ENCODE measurements at places on chromosomes 7 and 10.
A peak's percentile ranks its signal among the peaks of the same experiment; 100 is the strongest.

DNA sequence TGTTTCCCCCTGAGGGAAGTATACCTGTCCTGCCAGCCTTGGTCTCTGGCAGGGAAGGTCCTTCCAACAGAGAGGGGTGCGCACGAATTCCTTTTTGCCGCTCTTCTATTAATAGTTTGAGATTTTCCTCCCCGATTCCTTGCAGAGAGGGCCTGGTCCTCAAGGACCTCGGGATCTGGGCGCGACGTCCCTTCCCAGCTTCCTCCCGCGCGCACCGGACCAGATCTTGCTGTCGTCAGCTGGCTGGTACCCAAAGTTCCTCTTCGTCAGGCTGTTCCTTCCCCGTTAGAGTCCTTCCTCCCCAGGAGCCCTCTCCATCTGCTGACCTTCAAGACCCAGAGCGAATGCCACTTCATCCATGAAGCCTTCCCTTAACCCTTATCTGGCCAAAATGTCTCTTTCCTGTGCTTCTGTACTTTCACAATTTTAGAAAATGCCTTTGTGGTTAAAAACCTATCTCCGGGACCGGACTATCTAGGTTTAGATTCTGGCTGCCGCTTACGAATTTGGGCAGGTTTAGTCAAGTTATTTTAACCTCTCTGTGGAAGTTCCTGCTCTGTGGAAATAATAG lies 851 bp upstream of the GOT1 start:
- peak; percentile 30 for DNase-seq

DNA sequence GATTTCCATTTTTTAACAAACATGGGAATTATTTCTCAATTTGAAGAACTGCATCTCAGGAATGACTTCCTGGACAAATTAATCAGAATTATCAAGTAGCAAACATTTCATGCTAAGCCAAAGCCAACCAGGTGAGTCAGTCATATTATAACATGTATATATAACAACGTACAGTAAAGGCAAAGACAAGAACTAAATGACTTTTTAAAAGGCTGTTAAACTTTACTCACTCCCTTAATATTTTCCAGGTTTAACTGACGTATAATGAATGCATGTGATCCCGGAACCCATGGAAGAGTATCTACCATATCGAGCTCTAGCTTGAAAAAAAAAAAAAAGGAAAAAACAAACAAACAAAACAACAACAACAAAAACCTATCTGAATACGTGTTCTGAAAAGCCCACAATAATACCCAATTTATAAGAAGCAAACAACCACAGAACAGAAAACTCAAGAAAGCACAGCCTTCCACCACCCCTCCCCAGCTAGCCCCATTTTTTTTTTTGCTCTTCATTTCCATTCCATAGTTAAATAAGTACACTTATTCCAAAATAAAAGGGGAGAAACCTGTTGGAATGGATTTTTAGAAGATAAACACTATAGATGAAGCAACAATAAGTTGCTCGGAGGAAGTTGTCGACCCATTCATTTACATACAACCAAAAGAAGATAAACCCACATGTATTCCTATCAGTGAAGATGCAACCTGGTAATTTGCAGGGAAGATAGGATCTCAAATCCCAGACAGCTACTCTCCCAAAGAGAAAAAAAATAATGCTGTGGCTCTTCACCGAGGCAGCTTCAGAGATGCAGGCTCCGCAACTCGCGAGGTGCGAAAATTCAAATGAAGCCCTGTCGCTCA lies 537 bp downstream of the NAPEPLD start:
- no peak for DNase-seq

DNA sequence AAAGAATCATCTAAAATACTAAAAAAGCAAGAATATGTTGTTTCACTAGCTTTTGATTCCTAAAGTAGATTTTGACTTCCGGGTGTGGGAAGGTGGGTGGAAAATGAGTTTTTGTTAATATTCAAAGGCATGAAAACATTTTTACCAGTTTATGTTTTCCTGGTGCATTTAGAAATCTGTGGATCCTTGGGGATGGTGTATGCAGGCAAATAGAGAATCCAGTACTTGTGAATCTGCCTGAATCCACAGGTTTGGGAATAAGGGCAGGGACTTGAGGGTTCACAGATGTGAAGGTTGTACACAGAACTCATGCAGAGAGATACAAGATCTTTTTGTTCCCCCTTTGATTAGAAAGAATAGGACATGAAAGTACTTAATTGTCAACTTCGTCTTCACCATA lies 22.4 kb downstream of the AUTS2 start:
- no peak for DNase-seq

DNA sequence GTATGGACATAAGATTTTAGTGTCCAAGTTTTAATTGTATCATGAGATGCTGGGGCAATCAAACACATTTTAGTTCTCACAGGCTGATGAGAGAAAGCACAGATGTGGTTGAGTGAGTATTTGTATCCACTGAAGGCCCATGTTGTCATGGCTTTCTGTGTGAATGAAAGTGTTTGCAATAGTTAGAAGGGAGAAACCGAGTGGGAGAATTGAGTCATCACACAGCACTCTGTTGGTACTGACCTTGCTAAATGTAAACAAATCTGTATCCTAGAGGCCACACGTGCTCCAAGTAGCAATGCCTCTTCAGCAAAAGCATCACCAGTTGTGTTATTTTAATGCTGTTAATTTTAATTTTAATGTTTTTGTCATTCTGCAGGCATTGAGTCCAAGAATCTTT lies 121.2 kb downstream of the EMX2 start:
- DNase-seq, result peak; percentile 66

GRCh38 chr10:63114031-63114814 lies 18.9 kb upstream of the NRBF2 start:
- peak; percentile 58 for DNase-seq

- DNase-seq, result no peak
Measured at GRCh38 chr7:15648461-15648961, 38.0 kb downstream of the MEOX2 start.

GRCh38 chr7:732094-732541 lies 5.0 kb upstream of the PRKAR1B start:
- peak; percentile 47 for DNase-seq

DNA sequence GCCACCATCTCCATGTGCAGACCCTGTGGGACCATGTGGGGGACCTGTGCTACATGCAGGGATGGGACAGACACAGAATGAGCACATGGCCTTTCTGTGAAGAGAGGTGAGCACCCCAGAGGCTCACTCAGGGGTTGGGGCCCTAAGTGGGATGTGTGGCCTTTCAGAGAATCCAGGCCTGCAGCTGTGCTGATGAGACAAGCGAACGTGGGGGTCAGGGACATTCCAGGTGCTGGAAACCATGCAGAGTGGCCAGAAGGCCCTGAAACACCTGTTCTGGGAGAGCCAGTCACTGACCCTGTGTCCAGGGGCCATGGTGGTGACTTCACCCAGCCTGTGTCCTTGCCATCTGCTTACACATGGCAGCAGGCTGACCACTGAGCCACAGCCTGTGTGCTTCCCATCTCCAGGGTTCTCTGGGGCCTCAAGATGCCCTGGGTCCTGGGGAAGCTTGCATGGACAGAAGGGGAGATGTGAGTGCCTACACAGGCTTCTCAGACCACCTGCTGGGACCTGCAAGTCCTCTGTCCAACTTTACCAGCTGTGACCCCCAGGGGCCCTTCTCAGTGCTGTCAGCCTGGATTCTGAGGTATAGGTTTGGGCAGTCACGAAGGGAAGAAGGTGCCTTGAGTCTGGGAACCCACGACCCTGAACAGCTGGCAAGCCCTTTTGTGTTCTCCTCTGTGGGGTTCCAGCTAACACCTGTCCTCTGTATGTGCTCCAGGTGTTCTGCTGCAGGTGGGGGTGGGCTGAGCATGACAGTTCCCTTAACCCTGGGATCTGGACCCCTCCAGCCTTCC lies 17.6 kb downstream of the RAMP3 start:
- no peak for DNase-seq

- DNase-seq, result peak; percentile 40
Measured at GRCh38 chr10:29386342-29386999, 97.6 kb downstream of the LYZL1 start.

- DNase-seq, result no peak
Measured at GRCh38 chr7:2622869-2623697, 8.7 kb upstream of the TTYH3 start.

DNA sequence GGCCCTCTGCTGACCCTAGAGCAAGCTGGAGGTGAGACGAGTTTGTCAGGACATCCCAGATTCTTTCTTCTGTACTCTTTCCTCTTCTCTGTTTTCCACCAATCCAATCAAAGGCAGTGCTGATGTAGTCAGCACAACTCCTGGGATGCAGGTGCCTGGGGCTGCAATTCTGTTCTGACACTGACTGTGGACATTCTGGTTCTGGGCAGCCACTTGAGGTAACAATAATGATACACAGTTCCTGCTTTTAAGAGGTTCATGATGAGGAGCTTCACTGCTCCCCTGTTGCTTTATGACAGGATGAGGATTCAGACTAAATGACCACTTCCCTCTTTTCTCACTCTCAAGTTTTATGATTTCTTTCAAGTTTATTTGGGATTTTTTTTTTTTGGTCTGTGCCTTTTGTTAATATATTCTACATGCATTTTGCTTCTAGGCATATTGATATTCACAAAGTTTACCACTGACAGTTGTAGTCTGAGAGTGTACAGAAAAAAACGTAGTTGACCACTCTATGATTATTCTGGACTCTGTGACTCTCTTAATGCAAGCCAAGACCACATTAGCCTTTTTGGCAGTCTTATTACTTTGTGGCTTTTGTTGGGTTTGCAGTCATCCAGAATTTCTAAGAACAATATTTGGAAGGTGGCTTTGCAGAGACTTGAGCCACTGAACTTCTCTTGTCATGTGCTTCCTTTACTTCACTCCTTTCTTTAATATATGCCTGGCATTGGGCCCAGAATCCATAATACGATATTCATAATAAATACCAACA lies 247.6 kb downstream of the AUTS2 start:
- no peak for DNase-seq

DNA sequence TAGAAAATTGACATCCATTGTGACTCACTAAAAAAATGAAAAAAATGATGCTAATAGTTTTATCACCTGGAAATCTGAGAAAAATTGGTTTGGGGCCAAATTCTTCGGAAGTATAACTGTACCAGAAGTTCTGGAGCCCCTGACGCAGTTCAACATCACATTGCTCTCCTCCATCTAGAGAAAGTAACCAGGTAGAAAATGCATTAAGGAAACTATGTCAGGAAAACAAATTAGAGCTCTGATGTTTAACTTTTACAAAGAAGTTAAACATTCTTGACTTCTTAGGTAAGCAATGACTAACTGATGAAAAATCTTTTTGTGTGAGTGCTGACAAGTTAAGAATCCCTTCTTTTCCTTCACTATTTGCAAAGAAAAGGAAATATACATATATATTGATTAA lies 61.1 kb upstream of the TMEM196 start:
- DNase-seq, result no peak

GRCh38 chr10:69092959-69093850 lies 5.3 kb downstream of the SRGN start:
- DNase-seq, result peak; percentile 72

- no peak for DNase-seq
Measured at GRCh38 chr7:111829221-111829620, 266.9 kb upstream of the IMMP2L start.

All from A549 (cell line).